Thyroid gland (tissue), 4 donors: ENCODE measurements at places on chromosomes 11 and 22. TPM values are rescaled to one million over a fixed set of nuclear protein-coding genes. Genes with fewer than 3 reads are reported as not detected.

The C11orf42 gene
- total RNA-seq = not detected

The TRIM49D2 gene
- total RNA-seq = not detected

The DGCR6 gene
- total RNA-seq = 9.0 TPM

DNA sequence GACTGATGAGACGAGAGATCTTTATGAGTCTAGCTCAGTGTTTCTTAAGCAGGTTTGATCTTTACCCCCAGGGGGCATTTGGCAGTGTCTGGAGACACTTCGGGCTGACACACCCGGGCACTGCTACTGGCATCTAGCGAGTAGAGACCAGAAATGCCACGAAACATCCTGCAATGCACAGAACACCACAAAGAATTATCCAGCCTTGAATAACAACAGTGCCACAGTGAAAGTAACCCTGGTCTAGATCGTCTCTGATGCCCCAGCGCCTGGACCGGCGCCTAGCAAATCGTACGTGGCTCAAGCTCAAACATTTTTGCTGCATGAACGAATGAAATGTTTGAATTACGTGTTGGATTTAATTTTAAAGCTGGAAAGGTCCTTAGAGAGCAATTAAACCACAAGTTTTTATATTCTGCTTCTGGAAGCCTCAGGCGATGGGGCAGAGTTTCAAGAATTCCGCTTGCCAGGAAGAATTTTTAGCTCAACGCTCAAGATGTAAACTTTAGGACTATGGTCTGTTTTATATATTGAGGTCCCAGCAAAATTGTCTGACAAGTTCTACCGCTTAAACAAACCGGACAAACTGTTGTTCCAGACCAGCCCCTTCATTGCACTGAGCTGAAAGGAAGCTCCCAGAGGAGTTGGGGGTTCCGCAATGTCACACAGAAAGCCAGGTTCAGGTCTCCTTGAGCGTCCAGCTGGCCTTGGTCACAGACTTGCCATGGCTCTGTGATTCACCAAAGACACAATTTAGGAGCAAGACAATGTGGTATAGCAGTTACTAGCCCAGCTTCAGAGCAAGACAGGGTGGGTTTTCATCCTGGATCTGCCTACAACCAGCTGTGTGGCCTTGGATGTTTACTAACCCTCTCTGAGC, 44.2 kb upstream of the SMTN start:
- no peak for DNase-seq

- DNase-seq = no peak
Measured at GRCh38 chr22:21916309-21916918, 36.2 kb downstream of the PPM1F start.

GRCh38 chr11:94665116-94665659, 98.0 kb downstream of the PIWIL4 start:
- DNase-seq = no peak

DNA sequence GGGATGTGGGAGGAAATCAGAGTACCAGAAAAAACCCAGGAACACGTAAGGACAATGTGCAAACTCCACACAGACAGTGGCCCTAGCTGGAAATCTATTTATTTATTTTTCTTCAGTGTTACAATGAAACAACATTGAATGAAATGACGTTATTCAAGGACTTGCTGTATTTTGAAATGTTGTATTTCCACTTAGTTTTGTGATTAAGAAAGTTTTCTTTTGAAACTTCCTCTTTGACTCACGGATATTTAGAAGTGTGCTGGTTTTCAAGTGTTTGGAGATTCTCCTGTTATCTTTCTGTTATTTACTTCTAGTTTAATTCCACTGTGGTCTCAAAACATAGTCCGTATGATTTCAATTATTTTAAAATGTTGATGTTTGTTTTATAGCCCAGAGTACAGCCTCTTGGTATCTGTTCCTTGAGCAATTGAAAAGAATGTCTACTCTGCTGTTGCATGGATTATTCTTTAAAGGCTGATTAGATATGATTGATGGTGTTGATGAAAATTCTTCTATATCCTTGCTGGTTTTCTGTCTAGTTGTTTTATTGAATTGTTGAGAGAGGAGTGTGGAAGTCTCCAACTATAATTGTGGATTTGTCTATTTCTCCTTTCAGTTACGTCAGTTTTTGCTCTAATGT, 141.0 kb downstream of the ARHGAP20 start:
- no peak for DNase-seq

- no peak for DNase-seq
Measured at GRCh38 chr22:42315392-42315756, 44.9 kb upstream of the TCF20 start.
